ENCODE measurements at places on chromosomes 6 and 20.

DNA sequence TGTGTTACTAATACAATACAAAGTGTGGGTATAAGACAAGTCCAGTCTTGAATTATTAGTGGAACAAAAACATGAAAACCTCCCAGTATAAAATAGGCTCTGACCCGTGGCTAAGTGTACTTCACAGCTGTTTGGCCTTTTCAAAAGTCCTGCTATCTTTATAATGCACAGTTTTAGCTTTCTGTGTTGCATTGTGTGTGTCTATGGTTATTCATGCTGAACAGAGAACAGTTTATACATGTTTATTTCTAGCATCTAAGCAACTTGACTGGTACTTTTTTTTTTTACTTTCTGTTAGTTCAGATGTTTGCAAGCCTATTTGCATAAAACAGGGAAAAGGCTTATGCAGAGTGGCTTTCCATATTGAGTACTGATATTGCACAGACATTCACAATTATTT is 119.2 kb upstream of the CCN2 start:
- no peak for DNase-seq

GRCh38 chr6:100880149-100880852 is 828 bp downstream of the ASCC3 start:
- DNase-seq: no peak

DNA sequence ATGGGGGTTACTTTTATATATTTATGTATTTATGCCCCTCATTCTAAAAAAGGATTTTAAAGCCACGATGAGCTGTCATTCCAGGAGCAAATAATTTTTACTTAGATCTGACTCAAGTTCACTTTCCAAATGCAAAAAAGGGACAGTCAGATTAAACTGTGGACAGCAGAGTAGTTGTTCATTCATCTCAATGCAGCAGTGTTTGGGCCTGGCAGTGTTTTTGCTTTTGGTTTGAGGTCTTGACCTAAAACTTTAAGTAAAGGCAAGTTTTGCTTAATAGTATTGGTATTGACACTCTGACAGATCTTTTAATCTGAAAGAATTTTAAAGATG is 13.9 kb downstream of the JARID2 start:
- DNase-seq: no peak

DNA sequence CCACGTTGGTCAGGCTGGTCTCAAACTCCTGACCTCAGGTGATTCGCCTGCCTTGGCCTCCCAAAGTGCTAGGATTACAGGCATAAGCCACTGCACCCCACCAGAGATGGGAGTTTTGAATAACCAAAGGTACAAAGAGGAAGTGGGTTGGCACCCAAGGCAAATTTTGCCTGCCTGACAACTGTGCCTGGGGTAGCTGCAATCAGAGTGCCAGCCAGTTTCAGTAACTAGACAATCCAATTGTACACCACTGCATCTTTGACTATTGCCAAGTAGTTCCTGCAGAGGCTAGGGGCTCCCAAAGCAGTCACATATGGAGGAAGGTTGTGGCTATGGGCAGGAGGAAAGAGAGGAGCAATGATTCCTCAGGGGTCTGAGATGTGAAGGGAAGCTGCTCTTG is 16.6 kb downstream of the ZC3H12D start:
- no peak for DNase-seq

DNA sequence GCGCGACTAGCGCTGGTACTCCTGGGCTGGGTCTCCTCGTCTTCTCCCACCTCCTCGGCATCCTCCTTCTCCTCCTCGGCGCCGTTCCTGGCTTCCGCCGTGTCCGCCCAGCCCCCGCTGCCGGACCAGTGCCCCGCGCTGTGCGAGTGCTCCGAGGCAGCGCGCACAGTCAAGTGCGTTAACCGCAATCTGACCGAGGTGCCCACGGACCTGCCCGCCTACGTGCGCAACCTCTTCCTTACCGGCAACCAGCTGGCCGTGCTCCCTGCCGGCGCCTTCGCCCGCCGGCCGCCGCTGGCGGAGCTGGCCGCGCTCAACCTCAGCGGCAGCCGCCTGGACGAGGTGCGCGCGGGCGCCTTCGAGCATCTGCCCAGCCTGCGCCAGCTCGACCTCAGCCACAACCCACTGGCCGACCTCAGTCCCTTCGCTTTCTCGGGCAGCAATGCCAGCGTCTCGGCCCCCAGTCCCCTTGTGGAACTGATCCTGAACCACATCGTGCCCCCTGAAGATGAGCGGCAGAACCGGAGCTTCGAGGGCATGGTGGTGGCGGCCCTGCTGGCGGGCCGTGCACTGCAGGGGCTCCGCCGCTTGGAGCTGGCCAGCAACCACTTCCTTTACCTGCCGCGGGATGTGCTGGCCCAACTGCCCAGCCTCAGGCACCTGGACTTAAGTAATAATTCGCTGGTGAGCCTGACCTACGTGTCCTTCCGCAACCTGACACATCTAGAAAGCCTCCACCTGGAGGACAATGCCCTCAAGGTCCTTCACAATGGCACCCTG is 1.6 kb downstream of the TPBG start:
- peak; percentile 32 for DNase-seq

DNA sequence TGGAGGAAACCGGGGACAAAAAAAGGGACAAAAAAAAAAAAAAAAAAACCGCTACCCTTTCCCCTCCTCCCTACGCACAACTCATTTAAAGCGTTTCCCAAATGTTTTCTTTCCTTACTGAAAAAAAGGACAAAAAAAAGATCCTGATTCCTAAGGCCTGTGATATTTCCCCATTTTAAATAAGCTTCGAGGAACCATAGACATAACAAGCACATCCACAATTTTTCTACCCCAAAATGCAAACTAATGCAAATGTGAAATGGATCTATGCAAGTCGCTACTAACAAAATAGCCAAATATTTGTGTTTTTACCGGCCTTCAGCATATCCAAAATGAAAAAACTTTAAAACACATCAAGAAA is 1.4 kb upstream of the ZNF217 start:
- DNase-seq: no peak

DNA sequence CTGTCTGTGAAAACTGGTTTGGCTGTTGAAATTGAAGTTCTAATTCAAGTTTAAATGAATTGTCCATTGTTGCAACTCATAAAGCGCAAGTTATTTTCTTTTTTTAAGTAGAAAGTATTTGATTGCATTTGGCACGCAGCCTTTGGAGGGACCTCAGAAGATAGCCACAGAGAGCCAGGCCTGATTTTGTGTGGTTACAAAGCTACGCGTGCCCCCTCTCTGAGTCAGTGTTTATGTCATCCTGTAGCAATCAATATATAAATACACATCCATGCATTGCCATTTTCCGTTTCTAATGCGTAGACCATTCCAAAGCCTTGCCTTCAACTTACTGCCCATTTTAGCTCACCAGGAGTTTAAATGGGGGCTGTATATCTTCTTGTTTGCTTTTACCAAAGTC is 173.2 kb downstream of the TMEM242 start:
- no peak for DNase-seq

Measured in activated naive CD8-positive, alpha-beta T cell treated with anti-CD3 and anti-CD28 coated beads, Interleukin-2, amount 10 ng/mL, durations not matched to agents 7 days and 5 days (primary cell).